NCI-H446 (cell line): ENCODE measurements at places on chromosomes 6 and 20.

DNA sequence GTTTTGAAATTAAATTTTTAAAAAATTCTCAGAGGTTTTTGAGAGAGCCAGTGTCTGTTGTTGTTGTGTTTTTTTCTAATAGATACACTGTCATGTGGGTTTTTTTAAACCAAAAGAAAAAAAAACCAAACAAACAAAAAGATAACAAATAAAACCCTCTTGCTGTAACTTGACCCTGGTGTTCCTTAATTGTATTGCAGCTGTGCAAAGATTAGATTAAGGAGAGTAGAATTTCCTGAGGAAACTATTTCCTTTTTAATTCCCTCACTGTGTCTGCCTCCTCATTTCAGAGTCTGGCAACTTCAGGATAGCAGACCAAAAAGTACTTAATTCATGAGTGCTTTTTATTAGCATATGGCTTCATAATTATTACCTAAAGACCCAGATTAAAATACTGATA lies 281.9 kb downstream of the EPM2A start:
- no peak for DNase-seq

GRCh38 chr6:142879527-142879926 lies 65.4 kb downstream of the HIVEP2 start:
- DNase-seq = no peak

DNA sequence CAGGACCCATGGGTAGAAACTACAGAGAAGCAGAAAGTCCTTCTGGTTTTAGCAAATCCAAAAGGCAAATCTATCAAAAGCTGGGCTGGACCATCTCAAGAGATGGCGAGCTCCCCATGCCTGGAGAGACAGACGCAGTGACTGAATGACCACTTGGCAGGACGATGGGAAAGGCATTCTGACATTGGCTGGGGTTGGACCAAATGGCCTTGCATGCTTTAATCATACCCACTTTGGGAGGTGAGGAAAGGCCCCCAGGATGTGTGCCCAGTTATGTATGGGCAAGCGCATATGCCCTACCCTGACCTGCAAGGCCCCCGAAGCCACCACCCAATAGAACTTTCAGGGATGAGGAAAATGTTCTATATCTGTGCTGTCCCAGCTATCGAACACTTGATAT lies 45.1 kb downstream of the JPH2 start:
- DNase-seq = no peak

DNA sequence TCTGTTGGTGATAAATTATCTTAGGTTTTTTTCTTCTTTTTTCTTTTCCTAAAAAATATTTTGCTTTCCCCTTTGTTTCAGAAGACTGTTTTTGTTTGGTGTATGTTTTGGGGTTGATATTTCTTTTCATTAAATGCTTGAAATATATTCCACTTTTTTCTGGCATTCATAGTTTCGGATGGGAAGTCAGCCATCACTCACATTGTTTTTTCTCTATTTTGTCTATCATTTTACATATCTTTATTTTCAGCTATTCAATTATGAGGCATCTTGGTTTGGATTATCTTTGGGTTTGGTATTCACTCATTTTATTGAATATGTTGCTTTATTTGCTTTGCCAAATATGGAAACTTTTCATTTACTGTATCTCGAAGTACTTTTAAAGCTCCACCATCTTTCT lies 600.5 kb upstream of the EYS start:
- DNase-seq = no peak

- DNase-seq = no peak
Measured at GRCh38 chr6:55617272-55617671, 38.3 kb upstream of the HMGCLL1 start.

DNA sequence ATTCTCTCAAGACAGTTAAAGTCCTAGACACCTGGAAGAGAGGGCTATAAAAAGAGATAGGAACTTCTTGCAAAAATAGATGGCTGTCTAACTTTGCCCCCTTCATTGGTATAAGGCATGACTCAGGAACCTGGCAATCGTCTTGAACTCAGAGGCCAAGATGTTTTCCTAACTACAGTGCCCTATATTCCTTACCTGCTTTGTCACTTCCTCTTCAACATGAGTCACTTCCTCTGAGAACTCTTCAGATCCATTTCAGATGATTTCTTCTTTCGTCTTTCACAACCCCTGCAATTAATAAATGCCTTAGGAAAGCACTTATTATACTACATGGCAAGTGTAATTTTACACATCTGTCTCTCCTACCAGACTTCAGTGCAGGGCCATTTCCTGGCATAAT lies 83.5 kb downstream of the HAO1 start:
- DNase-seq = no peak

DNA sequence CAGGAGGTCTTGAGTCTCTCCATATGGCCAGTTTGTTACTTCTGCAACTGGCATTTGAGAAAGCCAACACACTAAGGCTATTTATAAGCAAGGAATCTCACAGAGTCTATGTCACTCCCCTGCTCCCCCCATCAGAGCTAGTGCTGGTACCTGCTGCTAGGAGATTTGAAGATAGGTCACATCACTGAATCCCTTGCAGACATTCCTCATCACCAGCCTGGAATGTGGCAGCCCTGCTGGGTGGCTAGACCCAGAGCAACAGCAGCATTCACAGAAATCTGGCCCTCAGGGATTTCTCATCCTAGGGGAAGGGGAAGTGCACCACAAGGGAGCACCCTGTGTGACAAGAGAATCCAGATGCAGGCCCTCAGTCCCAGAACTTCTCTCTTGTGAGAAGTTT lies 672.1 kb downstream of the HACE1 start:
- no peak for DNase-seq

- peak; percentile 58 for DNase-seq
Measured at GRCh38 chr6:43076464-43077332, 584 bp downstream of the PTK7 start.

- no peak for DNase-seq
Measured at GRCh38 chr6:154397491-154398195, 41.0 kb upstream of the IPCEF1 start.

DNA sequence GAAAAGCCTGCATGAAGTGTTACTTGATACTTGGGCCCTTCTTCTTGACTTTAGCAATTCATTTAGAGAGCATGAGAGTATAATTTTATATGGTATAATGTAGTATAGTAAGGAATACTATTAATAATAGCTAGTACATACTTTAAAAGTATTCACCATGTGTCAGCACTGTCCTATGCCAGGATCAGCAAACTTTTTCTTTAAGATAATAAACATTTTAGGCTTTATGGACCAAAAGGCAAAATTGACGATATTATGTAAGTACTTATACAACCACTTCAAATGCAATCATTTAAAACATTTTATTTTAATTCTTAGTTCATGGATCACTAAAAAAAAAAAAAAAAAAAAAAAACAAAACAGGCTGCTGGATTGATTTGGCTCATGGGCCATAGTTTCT lies 163.9 kb downstream of the IBTK start:
- DNase-seq = no peak

- no peak for DNase-seq
Measured at GRCh38 chr6:161211380-161212035, 62.4 kb downstream of the AGPAT4 start.

DNA sequence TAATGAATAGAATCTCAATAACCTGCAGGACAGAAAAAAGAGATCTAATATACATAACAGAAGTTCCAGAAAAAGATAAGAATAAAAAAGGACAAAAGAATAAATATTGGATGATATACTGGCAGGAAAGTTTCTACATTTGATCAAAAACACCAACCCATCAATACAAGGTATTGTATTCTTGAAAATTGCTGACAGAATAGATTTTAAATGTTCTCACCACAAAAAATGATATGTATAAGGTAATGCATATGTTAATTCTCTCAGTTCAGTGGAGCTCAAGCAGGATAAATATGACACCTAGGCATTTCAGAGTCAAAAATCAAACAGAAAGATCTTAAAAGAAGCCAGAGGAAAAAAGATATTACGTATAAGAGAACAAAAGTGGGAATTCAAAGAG lies 43.8 kb downstream of the SERAC1 start:
- no peak for DNase-seq

DNA sequence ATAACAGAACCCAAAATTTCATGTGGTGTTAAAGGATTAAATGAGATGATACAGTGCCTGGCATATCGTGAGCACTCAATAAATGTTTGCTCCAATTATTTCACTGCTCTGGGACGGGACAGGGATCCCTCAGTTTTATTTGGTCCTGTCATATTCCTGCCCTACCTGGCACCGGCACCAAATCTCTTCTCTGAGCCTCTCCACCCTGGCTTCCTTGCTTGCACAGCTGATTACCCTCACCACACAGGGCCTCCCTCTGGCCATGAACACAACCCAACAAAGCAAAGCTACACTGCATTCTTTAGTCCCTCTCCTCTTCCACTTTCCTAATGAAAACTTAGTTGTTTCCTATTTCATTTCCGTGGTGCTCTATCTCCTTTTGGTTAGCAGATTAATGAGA lies 16.4 kb downstream of the CHD6 start:
- no peak for DNase-seq

DNA sequence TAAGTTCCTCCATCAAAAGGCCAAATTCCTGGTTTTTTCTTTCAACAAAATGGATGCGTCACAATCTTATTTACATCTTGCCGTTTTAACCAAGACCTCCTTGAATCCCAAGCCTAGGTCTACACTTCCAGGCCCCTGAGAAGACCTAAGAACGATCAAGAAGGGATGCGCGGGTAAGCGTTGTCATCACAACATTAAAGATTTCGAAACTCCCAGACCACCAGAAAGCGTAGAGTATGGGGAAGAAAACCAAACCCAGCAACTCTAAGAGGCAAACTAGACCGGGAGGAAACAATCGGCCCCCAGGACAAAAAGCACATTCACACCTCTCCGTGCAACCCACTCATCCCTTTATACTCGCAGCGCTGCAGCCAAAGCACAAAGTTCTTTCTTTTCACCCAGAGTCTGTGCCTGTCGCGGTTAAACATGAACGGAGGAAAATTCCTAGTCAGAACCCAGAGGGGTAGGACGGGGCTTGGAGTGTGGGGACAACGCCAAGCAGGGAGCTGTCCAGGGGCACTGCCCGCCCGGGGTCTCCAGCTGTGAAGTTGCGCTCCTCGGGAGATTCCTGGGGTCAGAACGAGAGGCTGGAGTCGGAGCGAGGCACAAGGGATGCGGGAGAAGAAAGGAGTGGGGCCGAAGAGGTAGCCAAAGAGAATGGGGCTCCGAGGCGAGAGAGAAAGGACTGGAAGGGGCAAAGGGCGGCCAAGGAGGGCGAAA lies 725 bp downstream of the OSER1 start:
- DNase-seq = no peak
